ENCODE measurements at places on chromosomes 11 and 22. TPM values are rescaled to one million over a fixed set of nuclear protein-coding genes. Genes with fewer than 3 reads are reported as not detected.

- peak; percentile 33 for DNase-seq
Measured at GRCh38 chr11:82733444-82734119, at the start of gene FAM181B. Gene FAM181B (minus strand): TSS chr11:82733864. CDS start chr11:82733729, 135 bp downstream.

DNA sequence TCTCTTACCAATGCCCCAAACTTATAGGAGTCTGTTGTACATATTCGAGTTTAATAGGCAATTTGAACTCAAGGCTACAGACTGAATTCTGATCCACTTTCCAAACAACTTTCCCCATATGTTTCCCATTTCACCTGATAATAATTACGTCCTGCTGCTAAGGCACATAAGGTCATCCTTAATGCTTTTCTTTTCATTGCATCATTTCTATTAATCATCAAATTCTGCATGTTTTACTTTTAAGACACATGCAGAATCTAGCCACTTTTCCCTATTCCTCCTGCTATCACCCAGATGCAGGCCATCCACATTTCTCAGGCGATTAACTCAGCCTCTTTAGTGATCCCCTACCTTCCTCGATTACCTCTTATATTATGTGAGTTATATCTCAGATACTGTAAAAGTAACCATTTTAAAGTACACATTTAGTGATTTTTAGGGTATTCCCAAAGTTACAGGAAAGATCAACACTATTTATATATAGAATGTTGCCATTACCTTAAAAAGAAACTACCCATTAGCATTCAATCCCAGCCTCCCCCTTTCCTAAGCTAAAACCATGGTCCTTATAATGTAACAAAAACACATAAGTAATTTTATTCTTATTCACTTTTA, 14.9 kb downstream of the XKR3 start:
- no peak for DNase-seq

GRCh38 chr11:128716661-128717210, 22.9 kb downstream of the FLI1 start:
- no peak for DNase-seq

DNA sequence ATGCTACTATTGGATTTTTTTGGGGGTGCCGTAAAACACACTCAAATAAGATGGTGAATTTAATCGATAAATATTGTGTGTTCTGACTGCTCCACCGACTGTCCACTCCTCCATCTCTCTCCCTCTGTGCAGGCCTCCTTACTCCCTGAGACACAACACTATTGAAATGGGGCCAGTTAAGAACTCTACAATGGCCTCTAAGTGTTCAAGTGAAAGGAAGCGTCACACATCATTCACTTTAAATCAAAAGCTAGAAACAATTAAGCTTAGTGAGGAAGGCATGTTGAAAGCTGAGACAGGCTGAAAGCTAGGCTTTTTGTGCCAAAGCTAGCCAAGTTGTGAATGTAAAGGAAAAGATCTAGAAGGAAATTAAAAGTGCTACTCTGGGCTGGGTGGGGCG, 156.7 kb downstream of the CTTN start:
- no peak for DNase-seq

DNA sequence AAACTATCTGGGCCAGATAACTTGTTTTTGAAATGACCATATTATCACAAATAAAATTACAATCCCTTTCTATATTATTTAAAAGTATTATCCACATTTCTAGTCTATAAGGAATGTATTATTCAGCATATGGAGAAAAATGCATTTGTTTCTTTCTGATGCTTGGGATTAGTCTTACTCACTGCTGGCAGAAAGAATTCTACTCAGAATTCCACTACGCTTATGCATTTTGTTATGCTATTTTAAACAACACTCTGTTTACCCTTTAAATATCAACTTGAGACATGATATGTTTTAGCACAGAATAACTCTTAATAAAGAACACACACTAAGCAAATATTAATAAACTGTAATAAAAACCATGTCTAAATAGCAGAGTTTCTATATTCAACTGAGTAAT, 77.6 kb upstream of the ANO3 start:
- no peak for DNase-seq

GRCh38 chr22:32850591-32851517, 49.3 kb downstream of the TIMP3 start:
- DNase-seq = no peak

The DEPDC7 gene
- 1.2 TPM for total RNA-seq

DNA sequence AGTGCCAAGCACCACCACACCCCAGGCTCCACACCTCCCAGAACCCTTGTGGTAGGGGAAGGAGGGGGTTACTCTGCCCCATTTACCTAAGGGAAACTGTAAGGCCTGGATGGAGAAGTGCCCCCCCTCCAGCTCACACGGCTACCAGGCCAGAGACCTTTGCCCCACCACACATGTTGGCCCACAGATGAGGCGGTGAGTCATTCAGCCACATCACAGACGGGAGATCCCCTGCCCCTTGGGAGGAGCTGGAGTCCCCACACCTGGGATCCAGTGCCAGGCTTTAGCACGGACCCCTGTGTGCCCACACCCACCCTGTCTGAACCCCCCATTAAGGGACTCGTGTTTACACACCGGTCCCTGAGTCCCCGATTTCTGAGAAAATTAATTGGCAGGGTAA, 24.9 kb downstream of the CDKN1C start:
- DNase-seq = peak; percentile 63

GRCh38 chr11:19727246-19727645, 14.6 kb downstream of the NAV2 start:
- DNase-seq = no peak

- DNase-seq = peak; percentile 99
Measured at GRCh38 chr11:65354265-65355012, at the start of gene TIGD3. Gene TIGD3 (plus strand): TSS chr11:65354751. CDS start chr11:65355809, 1,058 bp downstream.

- peak; percentile 70 for DNase-seq
Measured at GRCh38 chr11:63847363-63847762, 8.5 kb downstream of the MARK2 start.

- no peak for DNase-seq
Measured at GRCh38 chr11:30553521-30554110, 32.5 kb downstream of the MPPED2 start.

- DNase-seq = no peak
Measured at GRCh38 chr11:118846181-118846935, 37.3 kb upstream of the CXCR5 start.

- DNase-seq = no peak
Measured at GRCh38 chr11:132466983-132467382, 1065.3 kb downstream of the OPCML start.

DNA sequence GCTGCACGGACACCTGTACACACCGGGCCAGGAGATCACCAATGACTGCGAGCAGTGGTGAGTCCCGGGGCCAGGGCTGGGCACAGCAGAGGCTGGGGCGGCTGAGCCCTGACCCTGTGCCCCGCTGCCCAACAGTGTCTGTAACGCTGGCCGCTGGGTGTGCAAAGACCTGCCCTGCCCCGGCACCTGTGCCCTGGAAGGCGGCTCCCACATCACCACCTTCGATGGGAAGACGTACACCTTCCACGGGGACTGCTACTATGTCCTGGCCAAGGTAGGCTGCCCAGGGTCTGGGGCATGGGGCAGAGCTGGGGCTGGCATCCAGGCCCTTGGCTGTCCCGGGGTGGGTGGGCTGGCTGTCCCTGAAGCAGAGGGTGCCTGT, 7.7 kb downstream of the MUC2 start:
- DNase-seq = no peak

GRCh38 chr11:87437133-87437843, 399.6 kb downstream of the TMEM135 start:
- DNase-seq = no peak

DNA sequence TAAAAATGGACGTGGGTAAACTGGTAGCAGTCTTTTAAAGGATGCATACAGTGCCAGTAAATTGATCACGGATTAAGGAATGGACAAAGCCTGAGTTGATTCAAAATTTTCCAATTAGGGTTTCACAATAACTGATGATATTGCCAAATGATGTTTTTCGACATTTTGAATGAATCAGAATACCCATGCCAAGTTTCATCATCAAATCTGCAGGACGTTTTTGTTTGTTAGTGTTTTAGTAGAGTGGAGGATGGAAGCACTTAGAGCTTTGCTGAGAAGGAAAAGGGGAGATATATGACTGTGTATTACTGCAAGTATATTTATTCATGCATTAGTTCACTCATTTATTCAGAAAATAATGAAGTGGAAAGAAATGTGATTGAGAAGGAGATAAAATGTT, 78.3 kb downstream of the SLC17A6 start:
- DNase-seq = no peak

DNA sequence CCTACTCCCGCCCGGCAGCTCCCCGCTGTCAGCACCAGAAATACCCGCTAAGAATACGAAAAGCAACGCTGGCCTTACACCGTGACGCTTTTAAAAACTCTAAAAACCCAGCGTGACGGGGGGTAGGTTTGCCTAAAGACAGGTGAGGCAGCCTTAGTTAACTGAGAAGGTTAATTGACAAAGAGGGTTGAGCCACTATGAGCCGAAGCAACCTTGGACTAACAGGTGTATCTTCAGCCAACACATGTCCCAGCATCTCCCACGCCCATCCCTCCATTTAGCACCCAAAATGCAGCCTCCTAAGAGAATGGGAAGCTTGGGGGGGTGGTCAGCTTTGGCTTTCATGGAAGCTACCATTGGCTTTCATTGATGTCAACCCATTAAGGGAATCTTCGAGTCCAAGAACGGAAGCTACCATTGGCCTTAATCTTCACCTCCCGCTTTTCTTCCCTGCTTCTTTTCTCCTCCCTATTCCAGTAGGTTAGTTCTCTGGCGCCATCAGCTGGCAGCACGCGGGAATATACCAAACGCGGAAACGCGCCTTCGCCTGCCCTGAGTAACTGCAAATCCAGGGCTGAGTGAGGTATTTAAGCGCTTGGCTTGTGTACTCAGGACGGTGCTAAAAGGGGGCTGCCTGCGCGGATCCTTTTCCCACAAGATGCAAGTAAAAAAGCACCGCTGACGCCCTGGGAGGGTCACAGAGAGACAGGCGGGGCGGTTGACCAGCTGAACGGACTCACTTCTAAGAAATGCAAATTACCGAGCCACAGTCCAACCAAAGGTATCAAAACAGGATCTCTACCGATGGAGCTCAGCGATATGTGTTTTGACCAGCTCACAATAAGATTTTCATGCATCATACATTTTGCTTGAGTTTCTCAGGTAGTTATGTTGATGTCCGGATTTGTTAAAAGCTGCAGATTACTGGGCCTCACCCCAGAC, 38.5 kb upstream of the GLYATL1 start:
- DNase-seq = peak; percentile 85

DNA sequence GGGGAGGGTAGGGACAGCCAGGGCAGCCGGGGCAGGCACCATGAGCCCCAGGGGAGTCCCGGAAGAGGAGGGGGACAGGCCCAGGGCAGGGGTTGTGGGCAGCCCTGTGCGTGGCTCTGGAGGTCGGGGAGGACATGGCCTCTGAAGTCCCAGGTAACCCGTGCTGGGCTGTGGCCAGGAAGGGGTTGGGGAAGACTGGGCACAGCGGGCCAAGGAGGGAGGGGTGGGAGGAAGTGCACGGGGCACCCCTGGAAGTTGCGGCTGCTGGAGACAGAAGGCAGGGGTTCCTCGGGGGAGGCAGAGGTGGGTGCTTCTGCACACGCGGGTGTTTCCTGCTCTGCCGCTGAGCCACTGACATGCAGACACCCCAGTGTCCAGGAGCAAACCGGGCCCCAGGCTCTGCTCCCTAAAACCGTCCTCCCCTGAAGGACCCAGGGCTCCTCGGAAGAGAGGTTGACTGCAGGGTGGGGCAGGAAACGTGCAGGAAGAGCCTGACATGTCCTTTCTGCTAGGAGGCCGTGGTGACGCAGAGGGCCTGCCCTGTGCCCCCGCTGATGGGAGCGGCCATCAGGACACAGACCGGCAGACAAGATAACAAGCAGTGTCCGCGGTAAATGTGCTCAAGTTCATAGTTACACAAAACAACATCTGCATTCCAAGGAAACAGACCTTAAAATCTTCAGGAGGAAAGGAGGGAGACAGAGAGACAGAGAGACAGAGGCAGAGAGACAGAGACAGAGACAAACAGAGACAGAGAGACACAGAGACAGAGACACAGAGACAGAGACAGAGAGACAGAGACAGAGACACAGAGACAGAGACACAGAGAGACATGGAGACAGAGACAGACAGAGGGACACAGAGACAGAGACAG, 5.7 kb downstream of the TNNI2 start:
- DNase-seq = no peak
